HT-29 (cell line): ENCODE measurements at places on chromosomes 3 and 15. TPM values are rescaled to one million over a fixed set of nuclear protein-coding genes. Genes with fewer than 3 reads are reported as not detected.

The GOLGA6B gene
- total RNA-seq = not detected in 2 replicates

DNA sequence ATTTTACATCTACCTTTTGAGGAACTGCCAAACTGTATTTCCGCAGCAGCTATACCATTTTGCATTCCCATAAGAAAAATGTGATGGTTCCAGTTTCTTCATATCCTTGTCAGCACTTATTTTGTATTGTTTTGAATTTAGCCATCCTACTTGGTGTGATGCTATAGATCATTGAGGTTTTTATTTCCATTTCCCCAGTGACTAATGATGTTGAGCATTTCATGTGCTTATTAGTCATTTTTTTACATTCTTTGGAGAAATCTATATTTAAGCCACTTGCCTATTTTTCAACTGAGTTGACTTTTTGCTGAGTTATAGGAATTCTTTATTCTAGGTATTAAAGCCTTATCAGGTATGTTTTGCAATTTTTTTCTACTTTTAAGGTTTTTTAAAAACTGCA lies 347.6 kb upstream of the RARB start:
- DNase-seq = no peak

DNA sequence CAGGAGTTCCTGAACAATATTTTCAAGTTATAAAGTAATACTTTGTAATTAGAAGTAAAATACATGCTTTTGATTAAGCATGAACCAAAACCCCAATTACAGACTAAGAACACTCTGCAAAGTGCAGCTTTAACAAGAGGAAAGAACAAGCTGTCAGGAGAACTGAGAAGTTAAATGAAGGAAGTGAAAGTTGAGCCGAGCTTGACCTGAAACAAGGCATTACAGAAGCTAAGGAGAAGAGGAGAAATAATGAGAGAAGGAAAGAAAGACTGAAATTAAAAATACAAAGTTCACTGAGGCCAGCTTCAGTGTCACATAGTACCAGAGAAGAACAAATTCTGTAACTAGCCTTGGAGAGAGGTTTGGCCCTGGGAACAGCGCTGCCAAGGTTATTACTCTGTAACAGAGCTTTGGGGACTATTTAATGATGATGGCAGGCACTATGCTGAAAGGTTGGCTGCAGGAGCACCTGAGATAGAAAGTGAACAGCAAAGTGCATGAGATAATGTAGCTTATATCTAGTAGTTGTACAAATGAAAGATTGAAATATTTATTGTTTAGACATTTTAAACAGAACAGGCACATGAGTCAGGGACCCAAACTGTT lies 241.9 kb upstream of the PEX5L start:
- no peak for DNase-seq

GRCh38 chr3:10703875-10704274 lies 112.2 kb upstream of the SLC6A11 start:
- no peak for DNase-seq

DNA sequence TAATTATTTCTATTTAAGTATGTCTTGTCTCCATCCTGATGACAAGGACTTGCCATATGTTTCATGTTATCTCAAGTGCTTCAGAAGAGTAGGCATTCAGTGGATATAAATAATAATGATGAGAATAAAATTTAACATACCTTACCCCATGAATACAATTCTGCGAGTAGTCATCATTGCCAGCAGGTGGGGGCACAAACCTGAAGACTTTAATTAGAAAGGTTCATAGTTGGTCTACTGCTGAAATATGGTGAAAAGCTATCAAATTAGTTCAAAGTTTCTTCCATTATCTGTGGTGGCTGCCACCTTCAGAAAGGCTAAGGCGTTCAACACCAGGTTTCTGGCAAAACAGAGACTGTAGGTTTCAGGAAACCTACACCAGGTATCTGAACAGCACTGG lies 100.9 kb downstream of the P3H2 start:
- DNase-seq = no peak

The P2RY13 gene
- total RNA-seq = not detected in 2 replicates

DNA sequence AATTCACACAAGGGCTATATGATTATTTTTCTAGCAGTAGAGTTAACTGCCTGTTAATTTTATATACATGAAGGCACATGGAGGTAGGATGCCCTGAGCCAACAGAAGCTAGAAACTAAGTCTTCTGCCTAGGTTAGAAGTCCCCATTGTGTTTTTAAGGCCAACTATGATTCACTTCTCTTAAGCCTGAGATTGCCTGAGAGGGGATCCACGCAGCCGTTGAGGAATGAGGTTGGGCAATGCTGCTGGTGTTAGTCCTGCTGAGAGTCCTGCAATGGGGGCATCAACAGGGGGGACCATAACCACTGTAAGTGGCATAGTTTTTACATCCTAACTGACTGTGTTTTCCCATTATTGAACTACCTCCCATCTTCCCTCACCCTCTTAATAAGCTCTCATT lies 60.1 kb upstream of the PFN2 start:
- DNase-seq = no peak
